ENCODE measurements at places on chromosomes 2 and 18.

DNA sequence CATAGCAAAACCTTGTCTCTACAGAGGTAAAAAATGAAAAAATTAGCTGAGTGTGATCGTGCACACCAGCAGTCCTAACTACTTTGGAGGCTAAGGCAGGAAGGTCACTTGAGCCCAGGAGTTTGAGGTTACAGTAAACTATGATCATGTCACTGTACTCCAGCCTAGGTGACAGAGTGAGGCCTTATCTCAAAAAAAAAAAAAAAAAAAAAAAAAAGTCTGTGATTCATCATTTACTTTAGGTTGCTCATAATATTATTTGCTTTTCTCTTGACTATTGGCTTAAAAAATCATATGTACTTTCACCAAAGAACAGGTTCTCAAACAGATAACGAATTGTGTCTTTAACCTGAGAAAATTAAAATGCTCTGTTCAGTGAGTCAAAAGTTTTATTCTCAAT, 129.1 kb downstream of the MYO3B start:
- DNase-seq: no peak

GRCh38 chr18:14285053-14285452, 152.8 kb upstream of the ZNF519 start:
- DNase-seq: no peak

GRCh38 chr18:31562726-31563125, 29.0 kb upstream of the TTR start:
- DNase-seq: no peak

- DNase-seq: no peak
Observed at GRCh38 chr2:222862106-222862908, 1.5 kb downstream of the ACSL3 start.

DNA sequence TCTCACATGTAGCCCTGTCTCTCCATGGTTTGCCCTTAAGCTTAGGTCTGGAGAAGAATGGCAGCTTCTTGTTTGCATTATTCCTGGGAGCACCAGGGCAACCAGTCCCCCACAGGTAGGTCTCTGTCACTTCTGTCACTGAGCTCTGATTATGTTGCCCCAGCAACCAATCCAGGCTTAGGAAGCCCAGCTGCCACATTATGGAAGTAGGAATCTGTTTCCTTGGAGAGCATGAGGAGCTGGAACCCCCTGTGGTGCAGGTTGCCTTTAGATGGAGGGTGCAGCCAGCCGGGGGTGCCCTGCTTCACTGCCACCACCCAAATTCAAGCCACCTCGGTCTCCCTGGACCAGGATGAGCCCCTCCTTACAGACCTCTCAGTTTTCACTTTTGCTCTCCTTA, 4.8 kb downstream of the RESP18 start:
- DNase-seq: no peak

DNA sequence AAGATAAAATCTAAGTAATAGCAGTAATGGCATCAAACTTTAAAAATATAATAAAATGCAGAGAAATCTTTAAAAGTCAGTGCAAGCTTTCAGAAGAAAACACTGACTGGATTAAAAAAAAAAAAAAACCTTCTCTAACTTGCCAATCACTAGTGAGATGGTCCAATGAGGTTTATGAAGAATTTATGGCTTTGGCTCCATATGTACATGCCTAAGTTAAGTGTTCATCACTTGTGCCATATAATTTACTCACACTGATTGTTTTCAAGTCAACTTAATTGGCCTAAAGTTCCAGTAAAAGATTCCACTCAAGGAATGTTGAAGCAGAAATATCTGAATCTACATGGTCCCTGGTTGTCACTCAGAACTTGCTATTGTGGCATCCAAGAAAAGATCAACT, 40.7 kb upstream of the RAB27B start:
- no peak for DNase-seq

- peak; percentile 45 for DNase-seq
Observed at GRCh38 chr18:21110713-21111345, 784 bp downstream of the ROCK1 start.

DNA sequence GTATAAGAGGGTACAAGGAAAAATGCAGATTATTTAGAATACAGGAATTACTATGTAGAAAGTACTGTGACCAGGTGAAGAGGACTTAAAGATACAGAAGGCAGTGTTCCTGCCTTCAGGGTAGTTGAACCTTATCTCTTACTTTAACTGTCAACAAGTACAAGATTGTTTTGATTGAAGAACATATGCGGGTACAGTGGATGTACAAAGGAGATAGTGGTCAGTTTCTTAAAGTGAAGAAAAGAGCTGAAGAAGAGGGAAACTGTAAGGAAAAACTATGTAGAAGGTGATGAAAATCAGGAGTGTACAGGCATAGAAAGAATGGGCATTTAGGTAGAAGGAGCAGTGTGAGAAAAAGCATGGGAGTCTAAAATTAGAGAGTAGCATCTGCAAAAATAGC, 2.2 kb downstream of the RALBP1 start:
- no peak for DNase-seq

DNA sequence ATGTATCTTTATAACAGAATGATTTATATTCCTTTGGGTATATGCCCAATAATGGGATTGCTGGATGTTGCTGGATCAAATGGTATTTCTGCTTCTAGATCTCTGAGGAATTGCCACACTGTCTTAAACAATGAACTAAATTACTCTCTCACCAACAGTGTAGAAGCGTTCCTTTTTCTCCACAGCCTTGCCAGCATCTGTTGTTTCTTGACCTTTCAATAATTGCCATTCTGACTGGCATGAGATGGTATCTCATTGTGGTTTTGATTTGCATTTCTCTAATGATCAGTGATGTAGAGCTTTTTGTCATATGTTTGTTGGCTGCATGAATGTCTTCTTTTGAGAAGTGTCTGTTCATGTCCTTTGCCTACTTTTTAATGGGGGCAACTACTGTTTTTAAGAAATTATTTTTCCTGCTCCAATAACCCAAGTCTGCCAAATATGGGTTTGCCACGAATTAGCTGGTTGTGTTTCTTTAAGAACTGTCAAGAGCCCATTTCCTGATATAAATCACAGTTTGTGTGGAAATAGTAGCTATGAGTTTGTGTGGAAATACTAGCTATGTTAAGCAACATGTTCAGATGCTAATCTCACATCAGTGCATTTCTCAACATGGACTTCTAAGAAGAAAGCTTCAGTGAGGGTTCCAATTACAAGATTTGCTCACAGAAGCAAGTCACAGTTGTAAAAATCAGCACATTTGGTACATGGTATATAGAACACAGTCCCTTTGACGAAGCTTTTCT, 259.4 kb downstream of the ANAPC1 start:
- no peak for DNase-seq

DNA sequence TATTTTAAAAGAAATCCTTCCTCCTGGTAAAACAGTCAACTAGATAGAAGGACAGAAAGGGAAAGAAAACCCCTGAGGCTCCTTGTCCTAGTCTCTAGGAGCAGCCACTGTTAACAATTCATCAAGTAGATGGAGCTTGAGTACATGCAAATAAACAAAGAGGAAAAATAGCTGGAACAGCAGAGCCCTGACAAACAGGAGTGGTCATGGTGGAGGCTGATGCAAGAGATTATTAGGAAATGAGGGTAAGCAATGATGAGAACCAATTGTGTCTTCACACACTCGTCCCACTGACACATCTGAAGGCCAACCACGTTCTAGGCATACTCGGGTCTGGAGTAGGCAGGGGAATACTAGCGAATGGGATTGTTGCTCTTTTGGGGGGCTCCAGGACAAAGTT, 9.2 kb downstream of the DLGAP1 start:
- DNase-seq: no peak

DNA sequence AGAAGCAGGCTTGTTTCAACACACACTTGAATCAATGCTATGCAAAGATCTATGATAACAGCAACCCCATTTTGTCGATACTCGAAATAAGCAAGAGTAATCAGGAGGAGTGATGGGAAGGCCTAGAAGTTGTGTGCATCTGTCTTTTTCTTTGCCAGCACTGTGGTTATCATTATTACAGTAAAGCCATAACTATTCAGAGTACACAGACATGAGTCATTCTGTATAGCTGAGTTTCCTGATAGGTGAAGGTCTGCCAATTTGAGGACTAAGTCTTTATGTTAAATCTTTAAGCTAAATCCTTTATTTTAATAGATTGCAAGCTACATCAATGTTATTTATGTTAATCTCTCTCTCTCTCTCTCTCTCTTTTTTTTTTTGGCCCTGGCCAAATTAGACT, 1344.4 kb upstream of the CELF4 start:
- no peak for DNase-seq

GRCh38 chr2:38898256-38898655, 8.6 kb downstream of the ARHGEF33 start:
- no peak for DNase-seq

GRCh38 chr2:107607054-107607453, 219.6 kb upstream of the RGPD4 start:
- DNase-seq: no peak

DNA sequence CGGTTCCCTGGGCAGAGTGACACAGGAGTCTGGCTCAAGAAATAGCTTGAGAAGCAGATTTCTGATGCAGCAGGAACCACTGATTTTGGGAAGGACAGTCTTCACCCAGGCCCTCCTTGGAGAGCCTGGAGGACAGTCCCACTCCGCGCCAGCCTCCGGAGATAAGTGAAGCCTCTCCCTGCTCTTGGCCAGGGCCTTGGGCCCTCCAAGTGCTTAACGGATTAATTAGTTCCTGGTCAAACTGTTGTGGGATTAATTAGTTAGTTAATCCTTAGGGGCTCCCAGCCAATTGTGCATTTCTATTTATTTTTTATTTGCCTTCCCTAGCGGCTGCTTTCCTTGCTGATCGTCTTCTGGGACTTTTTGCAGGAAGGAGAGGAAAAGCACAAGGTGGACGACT, 19.6 kb downstream of the CPLX4 start:
- no peak for DNase-seq

Measured in endothelial cell (in vitro differentiated cells).